ENCODE measurements at places on chromosomes 5 and 9.

- DNase-seq, result no peak
Observed at GRCh38 chr9:133505901-133506652, 18.7 kb downstream of the MYMK start.

DNA sequence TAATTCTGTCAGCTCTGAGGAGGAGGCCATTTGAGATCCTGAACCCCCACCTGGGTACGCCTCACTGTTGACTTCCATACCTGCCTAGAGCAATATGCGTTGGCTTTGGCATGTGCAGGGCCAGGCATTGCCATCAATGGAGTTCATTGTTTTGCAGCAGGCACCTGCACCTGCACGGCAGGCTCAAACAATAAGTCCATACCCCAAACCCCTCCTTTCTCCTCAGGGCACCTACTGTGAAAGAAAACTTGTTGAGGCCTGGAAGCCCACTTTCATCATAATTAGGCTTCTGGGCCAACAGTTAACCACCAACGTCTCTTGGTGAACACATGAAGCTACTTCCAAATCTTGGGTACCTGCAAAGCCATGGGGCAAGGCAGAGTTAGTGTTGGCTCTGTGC is 238.7 kb downstream of the NFIB start:
- DNase-seq, result no peak

DNA sequence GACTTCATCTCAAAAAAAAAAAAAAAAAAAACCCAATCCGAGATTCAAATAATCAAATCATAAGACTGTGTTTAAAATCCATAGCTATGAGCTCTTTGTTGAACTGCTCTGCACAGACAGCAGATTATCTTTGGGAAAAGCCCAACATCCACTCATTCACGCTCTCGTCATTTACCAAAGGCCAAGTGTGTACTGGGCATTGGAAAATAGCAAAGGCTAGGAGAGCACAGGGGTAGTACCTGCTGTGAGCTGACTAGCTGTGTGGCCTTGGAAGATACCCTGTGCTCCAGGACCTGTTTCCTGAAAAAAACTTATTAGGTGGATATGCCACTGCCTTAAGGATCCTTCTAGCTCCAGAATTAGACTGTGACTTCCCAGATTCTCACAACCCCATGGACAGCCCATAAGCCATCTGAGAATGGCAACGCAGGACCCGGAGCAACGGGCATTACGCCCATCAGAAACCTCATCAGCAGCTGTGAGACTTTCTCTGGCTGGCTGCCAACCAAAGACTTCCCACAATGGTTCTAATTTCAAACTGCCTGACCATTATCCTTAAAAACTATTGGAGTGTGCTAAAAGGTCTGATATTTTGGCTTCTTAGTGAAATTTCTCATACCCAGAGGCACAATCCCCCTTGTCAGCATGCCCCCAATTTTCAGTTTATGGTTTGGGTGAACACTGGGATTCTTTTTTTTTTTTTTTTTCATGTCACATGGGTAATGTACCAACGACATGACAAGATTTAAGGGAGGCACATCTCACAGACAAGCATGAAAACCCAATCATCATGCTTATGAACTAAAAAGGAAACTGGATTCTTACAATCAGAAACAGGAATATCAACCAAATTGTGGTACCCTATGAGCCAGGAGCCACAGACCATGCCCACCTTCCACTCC is 16.8 kb downstream of the SERINC5 start:
- peak; percentile 62 for DNase-seq

- no peak for DNase-seq
Observed at GRCh38 chr9:137760426-137760825, 117.2 kb upstream of the CACNA1B start.

DNA sequence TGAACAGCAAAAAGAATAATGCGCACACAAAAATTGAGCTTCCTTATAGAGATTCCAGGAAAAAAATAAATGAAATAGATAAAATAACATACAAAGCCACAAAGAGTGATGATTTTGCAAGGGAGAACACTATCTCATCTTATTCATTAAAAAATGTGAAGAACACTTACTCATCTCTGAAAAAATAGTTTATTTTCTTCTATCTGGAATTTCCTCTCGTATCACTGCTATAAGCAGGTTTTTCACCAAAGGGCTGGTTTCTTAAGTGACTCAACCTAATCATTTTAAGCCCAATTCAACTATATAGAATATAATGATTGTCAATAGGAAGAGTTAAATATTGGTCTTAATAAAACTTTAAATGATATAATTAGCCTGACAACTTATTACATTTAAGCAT is 504.9 kb downstream of the NR2F1-AS1 start:
- DNase-seq, result no peak

DNA sequence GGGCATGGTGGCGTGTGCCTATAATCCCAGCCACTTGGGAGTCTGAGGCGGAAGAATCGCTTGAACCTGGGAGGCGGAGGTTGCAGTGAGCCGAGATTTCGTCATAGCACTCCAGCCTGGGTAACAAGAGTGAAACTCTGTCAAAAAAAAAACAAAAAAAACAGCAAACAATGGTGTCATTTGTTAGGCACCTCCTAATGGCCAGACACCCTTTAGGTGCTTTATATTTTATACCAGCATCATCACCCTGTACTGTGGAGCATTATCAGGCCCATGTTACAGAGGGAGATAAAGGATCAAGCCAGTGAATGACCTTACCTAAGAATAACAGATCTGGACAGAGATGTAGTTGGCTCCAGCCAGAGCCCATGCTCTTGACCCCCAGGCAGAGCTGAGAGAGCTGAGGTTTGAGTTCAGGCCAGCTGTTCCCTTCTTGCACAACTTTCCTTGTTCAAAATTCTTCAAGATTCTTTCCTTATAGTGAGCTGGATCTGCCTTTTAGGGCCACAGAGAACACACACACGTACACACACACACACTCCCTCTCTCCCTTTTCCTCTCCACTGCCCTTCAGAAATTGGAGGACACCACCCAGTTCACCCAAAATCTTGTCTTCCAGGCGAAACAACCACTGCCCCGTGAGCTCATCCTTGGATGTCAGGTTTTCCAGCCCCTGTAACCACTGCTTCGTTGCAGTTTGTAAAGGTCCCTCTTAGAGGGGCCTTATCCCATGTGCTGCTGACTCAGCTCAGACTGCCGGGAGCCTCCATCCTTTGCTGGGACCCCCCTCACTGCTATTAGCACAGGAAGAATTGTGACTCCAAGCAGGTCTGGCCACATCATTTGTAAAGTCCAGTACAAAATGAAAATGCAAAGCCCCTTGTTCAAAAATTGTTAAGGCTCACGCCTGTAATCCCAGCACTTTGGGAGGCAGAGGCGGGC is 10.4 kb upstream of the PTGES start:
- DNase-seq, result no peak

DNA sequence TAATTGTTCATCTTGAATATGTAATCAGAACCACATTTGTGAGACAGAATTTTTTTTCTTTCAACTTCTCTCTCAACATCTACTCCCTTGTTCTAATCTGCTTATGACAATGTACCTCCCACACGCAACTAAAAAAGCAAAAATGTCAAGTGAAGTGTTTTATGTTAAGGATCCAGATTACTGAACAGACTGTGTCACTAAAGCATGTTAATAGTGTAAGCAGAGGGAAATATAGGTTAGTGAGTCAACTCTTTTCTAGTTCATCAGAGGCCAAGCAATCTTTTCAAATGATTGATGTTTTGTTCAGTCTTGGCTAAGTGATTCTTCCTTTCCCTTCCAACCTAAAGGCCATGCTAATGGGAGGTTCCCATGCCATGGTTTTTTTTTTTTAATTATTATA is 34.7 kb upstream of the IDNK start:
- no peak for DNase-seq

DNA sequence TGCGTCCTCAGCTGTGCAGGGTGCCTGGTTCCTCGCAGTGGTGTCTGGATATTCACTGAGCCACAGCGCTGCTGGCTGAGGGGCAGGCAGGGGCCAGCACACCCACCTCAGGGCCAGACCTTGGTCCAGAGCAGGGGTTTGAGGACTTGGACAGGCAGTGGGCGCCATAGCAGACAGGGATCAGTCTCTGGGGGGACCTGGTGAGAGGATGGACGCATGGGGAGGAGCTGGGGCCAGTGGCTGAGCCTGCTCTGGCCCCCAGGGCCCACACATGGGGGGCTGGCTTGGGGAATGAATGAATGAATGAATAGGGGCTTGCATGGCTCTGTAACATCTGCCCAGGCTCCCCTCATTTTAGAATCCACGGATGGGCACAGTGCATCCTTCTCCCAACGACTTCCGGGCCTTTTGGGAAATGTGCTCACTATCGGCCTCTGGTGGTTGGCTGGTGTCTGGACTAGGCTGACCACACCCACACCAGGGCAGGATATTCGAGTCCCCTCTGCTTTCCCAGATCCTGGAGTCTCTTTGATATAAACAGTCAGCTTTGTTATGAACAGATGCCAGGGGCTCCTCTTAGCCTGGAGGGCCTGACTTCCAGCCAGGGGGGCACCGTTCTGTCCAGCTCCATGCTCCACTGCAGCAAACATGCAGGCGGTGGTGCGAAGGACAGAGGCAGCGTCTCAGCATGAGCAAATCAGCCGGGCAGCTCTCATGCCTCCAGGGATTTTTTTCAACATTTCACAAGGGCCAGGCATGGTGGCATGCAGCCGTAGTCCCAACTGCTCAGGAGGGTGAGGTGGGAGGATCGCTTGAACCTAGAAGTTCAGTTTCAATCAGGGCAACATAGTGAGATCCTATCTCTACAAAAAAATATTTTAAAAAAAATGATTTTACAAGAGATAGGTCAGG is 62.6 kb downstream of the NEK6 start:
- peak; percentile 52 for DNase-seq

- no peak for DNase-seq
Observed at GRCh38 chr5:103425686-103426454, 136.7 kb downstream of the NUDT12 start.

DNA sequence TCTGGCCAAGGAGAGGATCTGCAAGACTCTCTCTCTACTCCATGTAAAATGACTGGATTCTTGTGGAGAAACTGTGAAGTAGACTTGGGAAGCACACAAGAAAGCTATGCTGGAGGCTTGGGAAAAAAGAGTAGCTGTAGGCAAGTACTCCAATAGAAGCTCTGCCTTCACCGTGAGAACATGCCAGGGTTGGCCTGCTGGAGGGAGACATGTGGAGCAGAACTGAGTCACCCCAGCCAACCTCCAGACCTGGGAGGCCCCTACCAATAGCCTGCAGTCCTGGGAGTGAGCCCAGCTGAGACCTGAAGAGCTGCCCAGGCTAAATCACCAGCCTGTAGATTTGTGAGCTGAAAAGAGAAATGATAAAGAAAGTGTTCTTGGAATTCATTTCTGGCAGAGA is 66.6 kb downstream of the DEPDC1B start:
- no peak for DNase-seq

GRCh38 chr9:113579283-113580040 is 115.9 kb downstream of the RGS3 start:
- DNase-seq, result no peak

DNA sequence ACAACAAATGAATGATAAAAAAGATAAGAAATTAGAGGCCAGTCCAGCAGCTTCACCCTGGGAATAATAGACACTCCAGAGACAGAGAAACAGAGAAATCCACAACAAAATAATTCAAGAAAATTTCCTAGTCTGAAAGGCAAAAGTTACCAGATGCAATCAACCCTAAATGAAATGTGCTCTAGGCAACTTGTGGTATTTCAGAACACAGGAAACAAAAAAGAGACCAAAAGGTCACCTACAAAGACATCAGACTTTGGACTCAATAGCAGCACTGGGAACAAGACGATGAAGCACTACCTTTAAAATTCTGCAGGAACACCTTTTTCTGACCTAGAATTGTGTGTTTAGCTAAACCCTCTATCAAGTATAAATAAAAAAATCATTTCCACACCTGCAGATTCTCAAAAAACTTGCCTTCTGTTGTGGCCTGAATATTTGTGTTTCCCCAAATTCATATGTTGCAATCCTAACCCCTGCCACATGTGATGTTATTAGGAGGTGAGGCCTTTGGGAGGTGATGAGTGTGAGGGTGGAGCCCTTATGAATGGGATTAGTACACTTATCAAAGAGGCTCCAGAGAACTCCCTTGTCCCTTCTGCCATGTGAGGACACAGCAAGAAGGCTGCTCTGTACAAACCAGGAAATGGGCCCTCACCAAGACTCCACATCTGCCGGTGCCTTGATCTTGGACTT is 5.9 kb upstream of the MAPK9 start:
- no peak for DNase-seq

DNA sequence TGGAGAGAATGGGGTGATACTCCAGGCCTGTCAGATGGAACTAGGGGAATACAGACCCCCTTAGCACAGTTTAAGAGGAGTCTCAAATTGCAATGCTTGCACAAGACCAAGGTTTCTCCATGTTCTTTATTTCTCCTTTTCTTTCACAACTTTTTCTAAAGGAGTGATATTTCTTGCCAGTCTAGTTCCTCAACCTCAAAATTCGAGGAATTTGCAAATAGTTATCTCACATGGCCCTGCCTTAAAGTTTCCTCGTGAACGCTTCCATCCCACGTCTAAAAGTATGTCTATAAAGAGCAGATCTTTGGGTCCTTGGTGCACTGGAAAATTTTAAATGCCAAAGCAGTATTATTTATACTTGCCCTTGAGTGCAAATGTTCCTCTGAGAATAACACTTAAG is 373.8 kb upstream of the KLF4 start:
- no peak for DNase-seq

DNA sequence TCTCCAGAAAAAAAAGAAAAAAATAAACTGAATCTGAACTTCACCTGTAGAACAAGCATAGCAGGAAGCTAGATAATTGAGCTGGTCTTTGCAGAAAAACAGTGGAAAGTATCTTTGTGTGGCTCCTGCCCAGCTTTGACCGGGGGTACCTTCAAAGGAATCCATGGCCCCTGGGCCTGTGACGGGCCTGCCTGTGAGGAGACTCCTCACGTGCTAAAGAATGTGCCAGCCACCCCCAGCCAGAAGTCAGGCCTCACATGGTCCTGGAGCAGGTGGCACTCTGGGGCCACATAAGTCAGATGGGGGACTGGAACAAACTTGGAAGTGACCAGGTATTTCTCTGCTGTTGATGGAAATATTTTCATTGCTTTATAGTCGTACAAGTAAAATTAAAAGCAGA is 4.1 kb downstream of the NDUFS6 start:
- DNase-seq, result no peak

- DNase-seq, result no peak
Observed at GRCh38 chr9:88673886-88674285, 138.9 kb downstream of the NXNL2 start.

DNA sequence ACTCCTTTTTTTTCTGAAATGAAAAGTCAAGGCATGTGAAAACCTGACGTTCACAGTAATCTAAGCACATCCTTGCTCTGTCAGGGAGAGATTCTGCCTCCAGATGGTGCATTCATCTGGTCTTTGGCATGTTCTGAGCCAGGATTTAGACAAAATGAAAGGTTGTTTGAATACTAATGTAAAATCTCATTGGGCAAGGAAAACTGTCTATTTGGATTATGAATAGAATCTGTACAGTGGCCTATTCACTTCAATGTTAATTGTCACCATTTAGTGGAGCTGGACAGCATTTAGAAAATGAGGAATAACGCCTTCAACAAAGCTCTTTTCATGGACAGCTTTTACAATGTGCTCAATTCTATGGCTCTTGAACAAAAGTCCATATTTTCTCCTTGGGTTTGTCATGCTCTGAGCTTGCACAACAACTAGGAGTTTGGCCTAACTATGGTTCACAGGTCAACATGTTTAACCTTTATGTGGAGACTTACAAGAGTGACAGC is 28.9 kb downstream of the ARHGEF28 start:
- DNase-seq, result no peak
